Amniotic stem cell (primary cell): ENCODE measurements at places on chromosomes 1 and 21.

DNA sequence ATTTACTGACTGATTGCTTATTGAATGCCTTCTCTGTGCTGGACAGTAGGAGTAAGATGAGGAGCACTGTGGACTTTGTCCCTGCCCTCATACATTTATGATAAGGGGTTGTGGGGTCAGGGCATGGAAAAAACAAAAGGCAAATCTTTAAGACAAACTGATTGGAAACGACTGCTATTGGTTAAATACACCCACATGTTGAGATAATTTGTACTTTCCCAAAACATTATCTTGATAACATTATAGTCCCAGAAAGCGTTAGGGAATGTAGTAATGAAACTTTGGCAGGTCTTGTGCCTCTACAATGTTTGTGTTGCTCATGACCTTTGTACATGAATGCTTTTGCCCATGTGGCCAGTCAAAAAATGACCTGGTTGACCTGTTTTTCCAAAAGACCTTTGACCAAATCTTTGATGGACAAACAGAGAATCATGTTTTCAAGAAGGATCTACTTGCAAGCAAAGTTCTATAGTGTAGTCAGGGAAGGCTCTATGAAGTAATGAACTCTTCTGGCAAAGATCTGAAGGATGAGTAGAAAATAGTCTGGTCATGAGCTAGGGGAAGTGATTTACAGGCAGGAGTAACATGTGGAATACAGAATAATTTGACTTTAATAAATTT lies 50.9 kb downstream of the LEPR start:
- DNase-seq = no peak

DNA sequence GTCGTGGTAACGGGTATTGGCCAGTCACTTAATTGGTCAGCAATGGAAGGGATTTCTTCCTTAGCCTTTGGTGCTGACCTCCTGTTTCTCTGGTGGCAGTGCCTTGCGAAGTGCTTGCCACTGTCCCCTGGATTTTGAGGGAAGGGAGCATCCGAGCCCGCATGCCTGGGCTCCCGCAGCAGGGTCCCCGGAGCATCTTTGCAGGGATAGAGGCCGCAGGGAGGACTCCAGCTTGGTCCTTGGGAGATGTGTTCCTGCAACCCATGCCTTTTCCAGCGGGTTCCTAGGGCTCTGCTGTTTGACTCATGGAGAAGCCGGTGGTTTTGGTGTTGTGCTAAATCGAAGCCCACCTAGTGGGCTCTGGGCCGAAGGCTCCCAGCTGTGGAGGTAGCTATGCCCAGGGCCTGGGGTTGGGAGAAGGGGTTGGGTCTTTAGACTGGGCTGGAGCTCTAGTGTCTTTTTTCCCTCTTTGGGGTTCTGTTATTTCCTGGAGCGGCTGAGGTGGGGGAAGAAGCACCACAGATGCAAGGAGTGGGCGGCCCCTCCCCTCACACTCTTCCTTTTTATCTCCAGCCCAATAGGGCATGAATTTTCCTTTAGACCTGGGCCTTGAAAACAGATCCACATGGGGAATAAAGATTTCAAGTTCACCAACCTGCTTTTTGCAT lies 39.0 kb downstream of the PIK3CD start:
- no peak for DNase-seq

DNA sequence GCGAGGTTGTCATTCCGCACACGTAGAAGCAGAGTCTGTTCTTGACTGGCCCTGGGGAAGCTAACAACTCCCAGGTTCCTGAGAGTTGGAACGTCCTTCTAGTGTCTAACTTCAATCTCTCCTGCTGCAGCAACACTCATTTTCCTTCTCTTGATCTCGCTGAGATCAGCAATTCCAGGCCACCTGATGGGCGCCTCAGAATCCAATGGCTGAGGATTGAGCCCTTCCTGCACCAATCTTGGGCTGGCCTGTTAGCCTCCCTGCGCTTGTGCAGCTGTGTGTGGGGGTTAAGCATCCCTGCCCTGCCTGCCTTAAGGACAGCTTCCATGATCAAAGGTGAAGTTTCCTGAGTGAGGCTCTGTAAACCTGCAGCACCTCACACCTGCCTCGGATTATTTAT lies 87.9 kb downstream of the SYT2 start:
- no peak for DNase-seq

DNA sequence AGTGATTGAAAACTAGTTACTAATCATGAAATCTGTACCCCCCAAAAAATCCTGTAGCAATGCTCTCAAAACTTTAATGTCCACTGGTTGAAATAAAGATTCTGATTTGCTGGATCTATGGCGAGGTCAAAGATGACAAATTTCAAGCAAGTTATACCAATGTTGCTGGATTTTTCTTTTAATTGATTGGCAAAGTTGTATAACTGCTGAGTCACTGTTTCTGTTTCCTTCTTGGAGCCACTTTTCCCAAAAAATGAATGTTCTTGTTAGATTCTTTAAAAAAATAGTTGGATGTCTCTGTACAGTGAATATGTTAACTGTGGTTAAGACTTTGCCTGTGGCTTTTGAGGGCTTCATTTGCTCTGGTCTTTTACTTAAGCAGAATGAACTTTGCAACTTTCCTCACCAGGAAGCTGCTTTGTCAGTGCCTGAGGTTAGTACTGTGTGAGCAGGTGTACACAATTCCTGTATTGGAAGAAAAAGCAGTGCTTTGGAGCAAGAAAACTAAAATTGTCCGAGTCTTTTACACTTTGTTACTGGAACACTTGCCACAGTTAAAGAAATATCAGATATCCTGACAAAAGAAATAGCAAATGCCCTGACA lies 1211.9 kb downstream of the MRPL39 start:
- no peak for DNase-seq

DNA sequence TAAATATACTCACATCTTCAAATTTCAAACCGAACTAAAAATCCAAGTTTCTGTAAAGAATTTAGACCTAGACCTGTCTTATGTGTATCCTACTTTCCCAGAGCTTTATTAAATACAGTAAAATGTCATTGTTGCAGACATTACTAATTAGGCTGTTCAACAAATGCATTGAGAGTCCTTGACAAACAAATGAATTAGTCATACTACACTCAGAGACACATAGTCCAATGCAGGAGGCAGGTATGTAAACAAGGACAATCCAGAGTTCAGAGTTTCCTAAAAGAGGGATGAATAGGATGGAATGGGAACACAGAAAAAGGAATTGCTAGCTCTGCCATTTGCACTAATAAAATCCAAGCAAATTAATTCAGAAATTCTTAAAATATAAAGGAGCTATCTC lies 1.6 kb upstream of the EGLN1 start:
- DNase-seq = no peak

DNA sequence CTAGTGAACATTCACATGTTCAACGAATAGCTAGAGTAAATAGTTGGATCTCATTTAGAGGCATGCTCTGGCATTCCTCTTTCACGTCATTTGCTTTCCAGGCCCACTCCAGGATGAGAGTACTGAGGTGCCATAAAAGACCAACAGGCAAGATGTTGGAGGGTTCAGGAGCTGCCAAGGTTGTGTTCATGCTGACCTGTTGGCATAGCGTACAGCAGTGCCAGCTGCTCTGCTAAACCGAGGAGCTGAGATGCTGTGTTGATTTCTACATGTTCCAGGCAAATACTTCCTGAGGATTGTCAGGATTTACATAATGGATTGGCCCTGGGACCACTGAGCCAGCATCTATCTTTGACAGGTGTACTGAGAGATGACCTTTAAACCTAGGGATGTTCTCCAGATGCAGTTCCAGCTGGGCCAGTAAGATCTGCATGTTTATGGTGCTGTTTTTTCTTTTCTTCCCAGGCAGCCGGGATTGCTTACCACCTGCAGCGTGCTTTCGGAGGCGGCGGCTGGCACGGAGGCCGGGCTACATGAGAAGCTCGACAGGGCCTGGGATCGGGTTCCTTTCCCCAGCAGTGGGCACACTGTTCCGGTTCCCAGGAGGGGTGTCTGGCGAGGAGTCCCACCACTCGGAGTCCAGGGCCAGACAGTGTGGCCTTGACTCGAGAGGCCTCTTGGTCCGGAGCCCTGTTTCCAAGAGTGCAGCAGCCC lies 66.9 kb downstream of the DISC1 start:
- no peak for DNase-seq

DNA sequence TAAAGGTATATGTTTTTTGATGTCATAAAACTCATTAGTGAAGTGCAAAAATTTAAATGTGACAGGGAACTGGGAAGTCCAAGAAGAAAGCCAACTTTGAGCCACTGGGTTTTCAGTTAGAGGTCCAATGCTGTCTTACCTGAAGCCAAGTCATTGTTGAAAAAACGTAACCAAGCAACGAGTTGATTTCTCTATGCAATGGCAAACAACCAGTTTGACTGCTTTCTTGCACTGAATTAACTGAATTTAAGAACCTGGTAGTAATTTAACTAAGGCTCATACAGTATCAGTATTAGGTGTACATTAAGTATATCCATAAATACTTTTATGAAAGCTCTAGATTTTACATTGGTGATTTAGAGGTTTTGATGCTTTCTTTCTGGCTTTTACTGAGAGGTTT lies 20.2 kb upstream of the S1PR1 start:
- DNase-seq = no peak

GRCh38 chr1:90149101-90149500 lies 154.2 kb downstream of the ZNF326 start:
- no peak for DNase-seq

DNA sequence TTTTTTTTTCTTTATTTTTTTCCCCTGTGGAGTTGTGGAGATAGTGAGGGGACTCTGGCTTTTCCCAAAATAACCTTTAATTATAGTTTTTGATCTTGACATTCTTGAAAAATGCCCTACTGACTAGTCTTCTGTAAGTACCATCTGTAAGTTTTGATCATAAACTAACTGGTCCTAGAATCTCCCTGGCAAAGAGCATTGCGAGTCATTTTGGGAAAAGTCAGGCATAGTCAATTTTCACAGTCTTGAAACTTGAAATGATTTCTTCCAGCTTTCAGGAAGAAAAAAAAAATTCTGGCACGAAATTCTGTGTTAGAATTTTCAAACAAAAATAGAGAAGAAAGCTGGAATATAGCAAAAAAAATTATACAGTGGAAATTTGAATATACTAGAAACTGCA lies 181.2 kb upstream of the SNX7 start:
- no peak for DNase-seq

DNA sequence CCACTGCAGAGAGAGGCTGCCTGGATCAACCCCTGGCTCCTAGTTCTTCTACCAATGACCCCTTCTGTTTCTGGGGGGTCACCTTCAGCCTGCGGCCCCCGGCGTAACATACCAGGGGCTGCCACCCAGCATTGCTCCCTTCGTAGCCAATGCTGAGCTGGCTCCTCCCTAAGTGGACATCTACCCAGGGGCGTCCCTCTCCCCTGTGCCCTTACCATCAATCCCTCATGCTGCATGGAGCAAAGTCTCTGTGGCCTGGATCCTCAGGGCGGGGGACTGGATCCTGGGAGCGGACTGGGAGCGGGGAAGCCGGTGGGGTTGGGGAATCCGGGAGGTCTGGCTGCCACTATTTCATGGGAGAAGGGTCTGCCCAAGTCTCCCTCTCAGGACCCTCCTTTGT lies 28.6 kb downstream of the TRIM67 start:
- DNase-seq = no peak

- no peak for DNase-seq
Measured at GRCh38 chr1:201414051-201414738, 7.3 kb downstream of the TNNI1 start.

DNA sequence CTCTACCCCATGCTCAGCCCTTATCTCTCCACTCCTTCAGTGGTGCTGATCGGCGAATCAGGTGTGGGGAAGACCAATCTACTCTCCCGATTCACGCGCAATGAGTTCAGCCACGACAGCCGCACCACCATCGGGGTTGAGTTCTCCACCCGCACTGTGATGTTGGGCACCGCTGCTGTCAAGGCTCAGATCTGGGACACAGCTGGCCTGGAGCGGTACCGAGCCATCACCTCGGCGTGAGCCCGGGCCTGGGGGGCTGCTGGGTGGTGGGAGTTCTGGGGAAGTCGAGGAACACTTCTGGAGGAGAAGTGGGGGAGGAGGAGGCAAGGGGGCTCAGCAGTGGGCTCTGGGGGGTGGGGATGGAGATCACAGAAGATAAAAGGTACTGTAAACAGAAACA lies 4.9 kb downstream of the RAB25 start:
- DNase-seq = no peak

DNA sequence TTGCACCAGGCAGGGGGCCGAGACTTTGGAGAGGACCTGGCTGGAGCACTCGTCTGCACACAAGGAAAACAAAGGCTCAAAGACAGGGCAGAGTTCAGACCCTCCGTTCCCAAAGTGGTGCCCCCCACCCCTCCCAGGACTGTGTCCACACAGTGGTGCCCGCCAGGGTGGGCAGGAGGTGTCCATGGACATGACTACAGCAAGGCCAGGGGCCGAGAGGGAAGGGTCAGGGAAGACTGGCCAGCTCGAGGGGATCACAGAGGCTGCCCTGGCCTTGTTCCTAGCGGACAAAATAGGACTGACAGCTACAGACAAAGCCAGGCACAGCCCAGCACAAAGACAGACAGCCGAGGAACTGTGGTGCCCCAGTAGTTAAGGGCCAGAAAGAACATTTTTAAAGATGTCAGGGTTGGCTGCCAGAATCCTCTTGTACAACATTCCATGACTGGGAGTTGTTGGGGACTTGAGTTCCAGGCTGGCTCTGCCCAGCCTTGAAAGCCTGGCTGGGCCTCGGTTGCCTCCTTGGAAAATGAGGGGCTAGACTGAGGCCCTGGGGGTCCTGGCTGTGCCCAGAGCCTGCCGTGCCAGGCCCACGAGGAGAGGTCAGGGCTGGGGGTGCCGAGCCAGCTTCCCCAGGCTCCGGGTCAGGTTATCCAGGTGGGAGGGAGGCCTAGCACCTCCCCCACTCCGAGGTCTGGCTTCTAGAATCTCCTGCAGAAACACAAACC lies 63.7 kb downstream of the SLX9 start:
- no peak for DNase-seq

GRCh38 chr1:67105508-67105907 lies 29.3 kb downstream of the C1orf141 start:
- DNase-seq = no peak

- DNase-seq = no peak
Measured at GRCh38 chr1:6263716-6264115, 2.8 kb upstream of the GPR153 start.

GRCh38 chr21:27407271-27407670 lies 440.4 kb upstream of the ADAMTS5 start:
- DNase-seq = no peak

- no peak for DNase-seq
Measured at GRCh38 chr1:163072658-163073057, 3.5 kb downstream of the RGS4 start.

DNA sequence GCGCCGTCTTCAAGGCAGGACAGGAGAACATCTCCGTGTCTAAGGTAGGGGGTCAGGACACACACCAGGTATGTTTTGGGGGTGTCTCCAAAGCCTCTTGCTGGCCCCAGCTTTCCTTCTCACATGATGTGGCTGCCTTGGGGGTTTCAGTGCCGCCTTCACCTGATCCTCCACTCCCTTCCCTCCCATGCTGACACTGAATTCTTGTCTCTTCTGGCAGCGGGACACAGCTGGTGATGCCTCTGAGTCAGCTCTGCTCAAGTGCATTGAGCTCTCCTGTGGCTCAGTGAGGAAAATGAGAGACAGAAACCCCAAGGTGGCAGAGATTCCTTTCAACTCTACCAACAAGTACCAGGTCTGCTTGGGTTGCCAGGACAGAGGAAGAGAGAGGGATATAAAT lies 13.5 kb downstream of the ATP1A2 start:
- no peak for DNase-seq

GRCh38 chr1:170310951-170311350 lies 165.2 kb downstream of the NTMT2 start:
- DNase-seq = no peak

GRCh38 chr1:60978421-60979357 lies 103.7 kb upstream of the NFIA start:
- no peak for DNase-seq
